ENCODE measurements at places on chromosomes 12 and 14.

- no peak for DNase-seq
Observed at GRCh38 chr12:121289962-121290361, 6.5 kb downstream of the CAMKK2 start.

GRCh38 chr12:130011611-130012385 is 108.0 kb upstream of the TMEM132D start:
- DNase-seq: no peak

GRCh38 chr14:49594347-49595091 is 4.2 kb upstream of the LRR1 start:
- DNase-seq: no peak

DNA sequence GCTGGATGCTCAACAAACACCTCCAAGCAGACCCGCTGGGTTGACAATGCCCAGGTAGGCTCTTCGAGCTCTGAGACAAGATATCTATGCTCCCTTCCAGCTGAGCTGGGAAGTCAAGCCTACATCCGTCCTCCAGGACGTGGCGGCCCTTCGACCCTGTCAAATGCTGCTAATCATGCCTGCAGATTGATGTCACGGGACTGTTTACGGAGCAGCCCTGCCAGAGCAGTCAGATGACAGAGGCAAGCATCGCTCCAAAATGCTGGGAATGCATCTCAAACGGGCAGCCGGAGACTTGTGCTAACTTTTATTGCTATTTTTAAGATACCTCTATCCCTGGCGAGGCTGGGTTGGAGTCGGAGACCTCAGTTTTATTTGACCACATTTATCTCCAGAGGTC is 139.2 kb downstream of the NTF3 start:
- no peak for DNase-seq

- DNase-seq: no peak
Observed at GRCh38 chr12:122996621-122997342, 16.3 kb downstream of the ARL6IP4 start.

DNA sequence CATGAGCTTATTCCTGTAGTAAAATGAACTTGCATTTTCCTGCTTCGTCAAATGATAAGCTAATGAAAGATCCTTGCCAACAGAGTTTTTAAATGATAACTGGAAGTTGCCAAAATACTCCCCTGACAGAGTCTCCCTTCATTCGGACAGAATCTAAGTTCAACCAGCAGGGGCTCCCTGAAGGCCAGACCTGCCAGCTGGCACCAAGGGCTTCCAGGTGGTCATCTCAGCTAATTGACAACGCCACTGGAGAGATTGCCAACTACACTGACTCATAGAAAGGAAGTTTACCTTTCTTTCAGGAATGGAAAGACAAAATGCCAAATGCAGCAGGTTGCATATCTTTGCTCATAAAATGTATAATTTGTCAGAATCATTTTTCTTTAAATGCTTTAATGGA is 462.8 kb downstream of the GXYLT1 start:
- DNase-seq: no peak

- no peak for DNase-seq
Observed at GRCh38 chr12:89157413-89157812, 194.9 kb downstream of the DUSP6 start.

GRCh38 chr14:68819260-68819691 is 26.4 kb upstream of the ZFP36L1 start:
- DNase-seq: no peak

Data from T-helper 2 cell (primary cell).